ENCODE measurements at places on chromosomes 6 and 20.

DNA sequence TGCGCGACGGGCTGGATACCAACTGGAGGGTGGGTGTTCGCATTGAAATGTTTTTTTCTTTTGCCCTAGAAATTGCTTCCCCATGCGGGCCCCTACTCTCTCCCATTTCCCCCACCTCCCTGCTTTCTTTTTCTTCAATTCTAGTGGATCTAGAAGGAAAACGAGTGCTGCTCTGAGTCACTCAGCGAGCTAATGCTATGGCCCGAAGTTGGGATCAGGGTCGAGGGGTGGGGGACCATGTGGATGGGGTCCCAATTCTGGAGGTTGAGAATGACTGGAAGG lies 71.5 kb downstream of the SOX4 start:
- DNase-seq: no peak

GRCh38 chr6:32842690-32843089 lies 1.2 kb downstream of the PSMB8 start:
- no peak for DNase-seq

- DNase-seq: peak; percentile 41
Observed at GRCh38 chr6:88780714-88781389, 182.6 kb downstream of the RNGTT start.

DNA sequence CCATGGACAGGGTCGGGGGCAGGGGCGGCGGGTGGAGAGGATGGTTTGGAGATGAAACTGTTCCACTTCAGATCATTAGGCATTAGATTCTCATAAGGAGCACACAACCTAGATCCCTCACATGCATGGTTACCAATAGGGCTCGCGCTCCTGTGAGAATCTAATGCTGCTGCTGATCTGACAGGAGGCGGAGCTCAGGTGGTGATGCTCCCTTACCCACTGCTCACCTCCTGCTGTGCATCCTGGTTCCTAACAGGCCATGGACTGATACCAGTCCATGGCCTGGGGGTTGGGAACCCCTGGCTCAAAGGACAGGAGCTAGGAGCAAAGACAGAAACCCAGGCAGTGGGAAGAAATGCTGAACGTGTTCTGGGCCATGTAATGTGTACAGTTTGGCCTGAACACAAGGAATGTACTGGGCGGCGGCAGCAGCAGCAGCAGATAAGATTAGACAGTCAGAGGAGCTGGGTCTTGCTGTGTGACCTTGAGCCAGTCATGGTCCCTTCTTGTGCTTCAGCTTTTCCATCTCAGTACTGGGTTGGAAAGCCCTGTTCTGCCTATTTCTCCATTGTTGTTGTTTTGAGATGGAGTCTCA lies 4.7 kb upstream of the SPAG4 start:
- DNase-seq: no peak

GRCh38 chr6:87820343-87820984 lies 118.4 kb upstream of the AKIRIN2 start:
- no peak for DNase-seq

- no peak for DNase-seq
Observed at GRCh38 chr6:104017410-104018381, 842.0 kb downstream of the HACE1 start.

DNA sequence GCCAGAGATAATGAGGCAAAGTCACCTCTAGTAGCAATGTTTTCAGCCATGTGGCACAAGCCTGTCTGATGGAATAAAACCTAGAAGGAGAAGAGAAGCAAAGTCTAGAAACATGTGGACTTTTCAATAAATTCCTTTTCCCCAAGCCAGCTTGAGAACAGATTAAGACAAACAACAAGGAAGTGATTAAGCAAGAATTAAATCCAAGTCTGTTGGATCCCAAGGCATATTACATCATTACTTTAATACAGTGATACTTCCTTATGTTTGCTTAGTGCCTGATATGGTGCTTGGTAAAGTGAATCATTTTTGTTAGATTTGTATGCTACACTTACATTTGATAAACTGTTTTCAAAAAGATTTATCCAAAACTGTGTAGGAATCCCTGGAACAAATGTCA lies 260.3 kb upstream of the FAM83B start:
- no peak for DNase-seq

DNA sequence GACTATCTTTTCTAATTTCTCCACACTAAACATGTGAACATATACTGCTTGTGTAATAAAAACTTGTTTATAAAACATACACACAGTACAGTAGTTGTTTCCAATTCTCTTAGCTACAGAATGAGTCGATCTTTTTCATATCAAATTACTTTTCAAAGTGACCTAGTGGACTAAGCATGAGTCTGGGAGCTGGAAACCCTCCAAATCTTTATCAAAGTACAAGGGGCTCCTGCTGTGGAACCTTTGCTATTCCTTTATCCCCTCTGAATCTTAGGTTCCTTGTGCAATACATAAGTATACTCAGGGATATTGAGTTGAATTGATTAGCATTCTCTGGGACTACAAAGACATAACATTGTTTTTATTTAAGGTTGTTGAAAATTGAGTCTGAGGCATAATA lies 48.7 kb upstream of the TAB2 start:
- DNase-seq: no peak

DNA sequence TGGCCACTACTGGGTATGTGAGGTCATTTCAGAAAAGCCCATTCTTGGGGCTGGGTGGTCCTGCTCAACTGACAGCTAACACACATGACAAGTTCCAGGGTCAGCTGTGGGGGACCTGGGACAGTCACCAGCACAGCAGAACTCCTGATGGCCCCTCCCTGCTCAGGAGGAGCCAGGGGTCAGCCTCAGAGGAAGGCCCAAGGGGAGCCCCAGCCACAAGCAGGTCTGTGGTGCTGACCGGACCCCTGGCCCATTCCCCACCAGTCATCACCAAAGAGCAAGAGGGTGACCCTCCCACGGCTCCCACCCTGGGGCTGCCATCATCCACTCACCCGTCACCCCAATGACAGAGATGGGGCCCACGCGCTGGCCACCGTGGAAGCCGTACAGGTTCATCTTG lies 18.0 kb downstream of the CYP21A2 start:
- DNase-seq: no peak

GRCh38 chr20:50968289-50968688 lies 9.7 kb downstream of the MOCS3 start:
- DNase-seq: no peak

Measured in stimulated activated naive CD8-positive, alpha-beta T cell treated with anti-CD3 and anti-CD28 coated beads, Interleukin-15, Interleukin-2, amounts not matched to agents 100 U/mL and 50 U/mL, for 24 hours (primary cell).